ENCODE measurements at places on chromosomes 5 and 9. TPM values are rescaled to one million over a fixed set of nuclear protein-coding genes. Genes with fewer than 3 reads are reported as not detected.

The TRIM23 gene
- total RNA-seq, result 6.2 TPM

The PKD2L2 gene
- total RNA-seq, result not detected

The TPPP gene
- total RNA-seq, result 2.6 TPM

The CCDC152 gene
- 1.3 TPM for total RNA-seq

The ZNF608 gene
- 33.6 TPM for total RNA-seq

The KCTD16 gene
- 4.3 TPM for total RNA-seq

- DNase-seq, result peak; percentile 51
Observed at GRCh38 chr5:31680528-31680927, 41.6 kb downstream of the PDZD2 start.

DNA sequence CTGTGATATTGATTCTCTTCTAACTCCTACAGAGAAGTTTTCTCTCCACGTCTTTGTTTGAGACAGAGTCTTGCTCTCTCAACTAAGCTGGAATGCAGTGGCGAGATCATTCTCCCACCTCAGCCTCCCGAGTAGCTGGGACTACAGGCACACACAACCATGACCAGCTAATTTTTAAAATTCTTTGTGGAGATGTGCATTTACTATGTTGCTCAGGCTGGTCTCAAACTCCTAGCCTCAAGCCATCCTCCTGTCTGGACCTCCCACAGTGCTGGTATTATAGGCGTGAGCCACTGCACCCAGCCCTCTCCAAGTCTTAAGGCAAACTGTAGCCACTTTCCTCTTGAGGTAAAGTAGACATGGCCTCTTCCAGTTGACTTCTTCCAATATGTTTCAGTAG lies 72.2 kb downstream of the SNX18 start:
- no peak for DNase-seq

- DNase-seq, result peak; percentile 23
Observed at GRCh38 chr5:132370181-132370970, 866 bp downstream of the SLC22A5 start.

DNA sequence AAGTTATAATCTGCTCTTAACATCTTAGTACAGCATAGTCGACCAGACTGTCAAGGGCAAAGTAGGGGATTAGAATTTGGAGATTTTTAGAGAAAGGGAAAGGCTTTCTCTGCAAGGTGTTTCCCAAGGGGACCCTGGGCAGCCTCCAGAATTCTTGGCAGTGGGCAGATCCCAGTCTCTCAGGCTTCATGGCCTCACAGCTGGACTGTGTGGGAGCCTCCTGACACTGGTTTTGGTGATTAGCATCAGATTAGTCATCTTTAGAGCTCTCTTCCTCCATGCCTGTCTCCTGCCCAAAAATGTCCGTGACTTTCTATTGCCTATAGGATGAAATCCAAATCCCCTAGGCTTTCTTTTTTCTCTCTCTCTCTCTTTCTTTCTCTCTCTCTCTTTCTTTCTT lies 370.7 kb downstream of the ZSWIM6 start:
- no peak for DNase-seq

DNA sequence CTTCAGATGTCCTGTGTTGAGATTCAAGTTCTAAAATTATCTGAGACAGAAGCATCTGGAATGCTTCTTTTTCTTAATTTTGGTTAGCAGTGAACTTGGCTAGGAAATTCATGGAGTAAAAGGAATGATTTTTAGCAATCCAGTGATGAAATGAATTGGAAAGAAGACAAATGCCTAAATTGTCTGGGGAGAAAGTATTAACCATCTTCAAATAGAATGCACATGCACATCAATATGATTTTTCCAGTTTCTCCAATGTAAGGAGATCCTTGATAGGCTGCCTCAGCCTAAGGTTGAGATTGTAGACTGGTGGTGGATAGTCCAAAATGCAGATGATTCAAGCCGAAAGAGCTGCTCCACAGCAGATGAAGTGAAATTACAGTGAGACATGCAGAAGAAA lies 106.7 kb downstream of the PCSK5 start:
- DNase-seq, result no peak

DNA sequence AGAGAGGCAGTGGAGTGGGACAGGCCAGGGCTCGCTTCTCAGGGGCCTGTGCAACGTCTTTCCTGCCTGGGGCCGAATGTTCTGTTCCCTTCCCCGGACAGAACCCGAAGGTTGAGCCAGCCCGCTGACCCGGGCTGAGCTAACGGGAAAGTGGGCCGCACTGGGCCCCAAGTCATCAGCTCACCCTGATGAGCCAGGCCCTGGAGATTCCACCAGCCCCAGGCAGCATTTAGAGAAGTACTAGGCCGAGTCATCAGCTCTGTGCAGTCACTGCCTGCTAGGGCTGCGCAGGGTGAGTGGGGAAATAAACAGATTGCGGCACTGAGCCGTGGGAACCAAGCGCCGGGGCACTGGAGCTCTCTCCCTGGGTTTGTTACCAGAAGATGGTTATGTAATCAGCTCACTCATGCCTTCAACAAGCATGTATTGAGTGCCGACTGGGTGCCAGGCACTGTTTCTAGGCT lies 29.1 kb upstream of the DUSP1 start:
- DNase-seq, result peak; percentile 24

DNA sequence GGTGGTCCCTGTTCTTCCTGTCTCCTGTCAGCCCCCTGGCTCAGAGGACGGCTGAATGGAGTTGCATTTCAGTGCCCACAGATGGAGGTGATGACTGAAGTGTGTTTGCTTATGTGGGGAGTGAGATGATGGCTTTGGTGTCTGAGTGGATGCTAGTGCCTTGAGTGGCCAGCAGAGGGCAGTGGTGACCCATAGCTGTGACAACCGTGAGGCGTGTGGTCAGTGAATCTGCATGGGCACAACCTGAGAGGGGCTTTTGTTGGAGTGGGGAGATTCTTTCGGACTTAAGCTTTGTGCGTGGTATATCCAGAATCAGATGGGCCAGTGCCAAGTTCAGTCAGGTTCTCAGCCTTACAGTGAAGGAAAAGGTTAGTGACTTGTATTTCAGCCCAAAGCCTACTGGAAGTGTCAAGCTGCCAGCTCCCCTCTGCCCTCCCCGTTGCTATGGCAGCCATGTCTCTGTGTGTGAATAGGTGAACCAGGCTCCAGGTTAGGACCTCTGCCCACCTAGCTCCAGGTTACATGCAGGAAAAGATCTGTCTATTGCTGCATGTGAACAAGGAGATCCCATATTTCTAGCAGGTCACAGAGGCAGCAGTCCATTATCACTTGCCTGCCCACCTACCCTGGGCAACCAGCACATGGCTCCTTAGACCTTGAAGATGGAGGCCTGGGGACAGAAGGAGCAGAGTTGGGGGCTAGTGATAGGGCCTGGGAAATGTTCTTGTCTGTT lies 14.7 kb upstream of the CXXC5 start:
- peak; percentile 76 for DNase-seq

- DNase-seq, result no peak
Observed at GRCh38 chr5:98570661-98571191, 202.7 kb upstream of the RGMB start.

DNA sequence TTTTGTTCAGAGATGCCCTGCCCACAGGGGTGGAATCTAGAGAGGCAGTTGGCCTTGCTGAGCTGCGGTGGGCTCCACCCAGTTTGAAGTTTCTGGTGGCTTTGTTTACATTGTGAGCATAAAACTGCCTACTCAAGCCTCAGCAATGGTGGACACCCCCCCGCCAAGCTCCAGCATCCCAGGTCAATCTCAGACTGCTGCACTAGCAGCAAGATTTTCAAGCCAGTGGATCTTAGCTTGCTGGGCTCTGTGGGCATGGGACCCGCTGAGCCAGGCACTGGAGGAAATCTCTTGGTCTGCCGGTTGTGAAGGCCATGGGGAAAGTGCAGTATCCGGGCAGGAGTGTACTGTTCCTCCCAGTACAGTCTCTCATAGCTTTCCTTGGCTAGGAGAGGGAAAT lies 55.5 kb downstream of the MINAR2 start:
- no peak for DNase-seq

- DNase-seq, result no peak
Observed at GRCh38 chr5:88058625-88059024, 210.0 kb downstream of the TMEM161B start.

- DNase-seq, result no peak
Observed at GRCh38 chr5:60826653-60827052, 17.4 kb downstream of the ELOVL7 start.

DNA sequence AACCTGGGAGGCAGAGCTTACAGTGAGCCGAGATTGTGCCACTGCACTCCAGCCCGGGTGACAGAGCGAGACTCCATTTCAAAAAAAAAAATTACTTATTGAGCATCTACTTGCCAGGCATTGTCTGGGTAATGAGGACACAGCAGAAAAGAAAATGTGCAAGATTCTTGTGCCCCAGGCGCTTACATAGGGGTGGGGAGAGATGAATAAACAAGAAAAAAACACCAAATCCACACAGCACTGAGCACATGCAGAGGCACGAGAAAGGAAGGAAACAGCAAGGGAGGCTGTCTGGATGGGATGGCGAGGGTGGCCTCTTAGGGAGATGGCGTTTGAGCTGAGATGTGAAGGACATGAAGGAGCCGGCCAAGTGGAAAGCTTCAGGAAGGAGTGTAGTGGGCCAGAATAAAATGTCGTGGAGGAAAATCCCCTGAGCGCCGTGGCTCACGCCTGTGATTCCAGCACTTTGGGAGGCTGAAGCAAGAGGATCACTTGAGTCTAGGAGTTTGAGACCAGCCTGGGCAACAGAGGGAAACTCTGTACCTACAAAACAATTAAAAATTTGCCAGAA lies 13.9 kb downstream of the DYNC2I2 start:
- no peak for DNase-seq
